Thoracic aorta (tissue), 2 donors: ENCODE measurements at places on chromosomes 4 and X.

DNA sequence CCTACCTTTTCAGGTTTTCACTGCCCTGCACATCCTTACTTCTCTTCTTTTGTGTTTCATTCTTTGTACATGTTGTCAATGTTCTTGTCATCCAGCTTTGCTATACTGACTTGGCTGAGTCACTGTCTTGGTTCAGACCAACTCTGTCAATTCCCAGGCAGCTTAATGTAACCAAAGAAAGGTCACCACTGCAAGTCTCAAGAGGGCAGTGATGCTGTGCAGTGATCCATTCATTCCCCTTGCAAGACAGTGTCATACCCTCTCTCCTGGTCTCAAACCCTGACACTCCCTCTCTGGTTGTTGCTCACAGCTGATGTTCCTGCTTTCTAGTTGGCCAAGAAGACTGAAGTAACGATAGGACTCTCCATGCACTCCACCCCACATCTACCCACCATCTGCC, 17.5 kb downstream of the RAB39B start:
- no peak for DNase-seq

DNA sequence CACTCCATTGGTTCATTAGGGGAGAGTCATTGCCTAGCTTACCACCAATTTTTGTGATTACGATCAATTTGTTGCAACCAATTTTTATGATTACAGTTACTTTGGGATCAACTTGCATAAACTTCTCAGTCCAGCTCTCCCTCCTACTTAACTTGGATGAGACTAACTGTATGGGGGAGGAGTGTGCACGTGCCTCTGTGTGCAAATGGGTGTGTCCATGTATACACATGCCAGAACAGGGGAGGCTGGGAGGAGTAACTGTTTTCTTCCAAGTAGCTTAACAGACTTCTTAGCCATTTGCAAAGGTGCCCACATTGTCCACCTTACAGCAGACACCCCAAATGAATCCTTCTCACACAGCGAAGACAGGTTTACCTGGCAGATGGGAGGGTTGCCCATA, 117.7 kb upstream of the VCX3B start:
- no peak for DNase-seq

DNA sequence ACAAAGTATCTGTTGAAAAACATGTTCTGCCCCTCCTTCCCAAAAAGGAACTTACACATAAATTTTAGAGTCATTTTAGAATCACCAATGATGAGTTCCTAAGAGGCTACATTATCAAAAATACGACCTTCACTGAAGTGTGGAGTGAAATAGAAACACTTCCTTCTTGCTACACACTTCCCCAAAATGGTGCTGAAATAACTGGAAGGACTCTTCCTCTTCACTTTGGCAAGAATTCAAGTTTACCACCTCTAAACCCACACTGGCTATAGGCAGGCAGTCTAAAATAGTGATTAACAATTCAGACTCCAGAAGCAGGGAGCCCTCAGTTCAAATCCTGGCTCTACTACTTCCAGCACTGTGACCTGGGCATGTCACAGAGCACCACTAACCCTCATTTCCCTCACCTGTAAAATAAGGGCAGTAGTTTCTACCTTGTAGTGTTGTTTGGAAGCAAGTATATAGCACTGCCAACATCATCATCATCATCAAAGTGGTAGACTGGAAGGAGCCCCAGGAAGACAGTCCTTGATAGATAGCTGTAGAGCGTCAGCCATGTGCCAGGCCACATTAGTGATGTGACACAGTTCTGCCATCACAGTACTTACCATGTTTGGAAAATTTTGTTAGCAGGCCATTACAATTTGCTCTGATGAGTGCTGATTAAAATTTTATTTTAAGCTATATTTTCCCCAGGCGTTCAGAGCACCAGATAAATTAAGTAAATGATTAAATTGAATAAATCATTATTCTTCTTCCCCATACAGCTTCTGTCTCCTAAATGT, 103.3 kb downstream of the PARM1 start:
- DNase-seq: no peak

GRCh38 chr4:25943312-25943711, 29.3 kb downstream of the SMIM20 start:
- no peak for DNase-seq

DNA sequence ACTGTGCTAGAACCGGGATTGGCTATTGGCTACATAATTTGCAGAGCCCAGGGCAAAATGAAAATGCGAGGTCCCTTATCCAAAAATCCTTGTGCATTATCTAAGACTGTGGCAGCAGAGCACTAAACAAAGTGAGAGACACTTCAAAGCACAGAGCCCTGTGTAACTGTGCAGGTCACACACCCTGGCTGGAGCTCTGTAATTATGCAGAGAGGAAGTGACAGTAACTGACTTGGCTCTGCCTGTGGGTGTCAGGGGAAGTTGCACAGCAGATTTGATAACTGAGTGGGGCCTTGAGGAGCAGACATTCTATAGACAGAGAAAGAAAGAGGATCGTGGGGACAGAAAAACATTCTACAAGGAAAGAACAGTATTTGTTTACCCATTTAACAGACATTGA, 173.5 kb upstream of the FMR1 start:
- no peak for DNase-seq
